ENCODE measurements at places on chromosomes 6 and 20.
A peak's percentile ranks its signal among the peaks of the same experiment; 100 is the strongest.

DNA sequence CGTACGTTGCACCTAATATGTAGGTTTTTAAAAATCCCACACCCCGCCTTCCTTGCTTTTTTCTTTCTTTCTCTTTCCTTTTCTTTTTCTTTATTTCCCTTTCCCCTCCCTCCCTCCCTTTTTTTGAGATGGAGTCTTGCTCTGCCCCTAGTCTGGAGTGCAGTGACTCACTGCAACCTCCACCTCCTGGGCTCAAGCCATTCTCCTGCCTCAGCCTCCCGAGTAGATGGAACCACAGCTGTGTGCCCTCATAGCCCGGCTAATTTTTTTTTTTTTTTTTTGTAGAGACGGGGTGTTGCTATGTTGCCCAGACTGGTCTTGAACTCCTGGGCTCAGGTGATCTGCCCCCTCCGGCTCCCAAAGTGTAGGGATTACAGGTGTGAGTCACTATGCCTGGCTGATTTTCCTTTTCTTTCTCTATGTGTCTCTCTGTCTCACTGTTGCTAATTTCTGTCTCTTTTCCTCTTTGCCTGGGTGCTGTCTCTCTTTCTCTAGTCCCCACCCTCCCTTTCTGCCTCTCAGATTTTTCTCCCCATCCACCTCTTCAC lies 61.2 kb downstream of the SRC start:
- DNase-seq, result no peak

- DNase-seq, result no peak
These were observed 2.4 kb downstream of the SLC29A1 start for GRCh38 chr6:44225579-44226325.

- no peak for DNase-seq
These were observed 30.8 kb downstream of the SLC2A10 start for GRCh38 chr20:46740214-46740609.

- peak; percentile 7 for DNase-seq
These were observed 1.9 kb upstream of the ULBP1 start for GRCh38 chr6:149961728-149962425.

- DNase-seq, result no peak
These were observed 40.6 kb upstream of the RSPO3 start for GRCh38 chr6:127077886-127078285.

DNA sequence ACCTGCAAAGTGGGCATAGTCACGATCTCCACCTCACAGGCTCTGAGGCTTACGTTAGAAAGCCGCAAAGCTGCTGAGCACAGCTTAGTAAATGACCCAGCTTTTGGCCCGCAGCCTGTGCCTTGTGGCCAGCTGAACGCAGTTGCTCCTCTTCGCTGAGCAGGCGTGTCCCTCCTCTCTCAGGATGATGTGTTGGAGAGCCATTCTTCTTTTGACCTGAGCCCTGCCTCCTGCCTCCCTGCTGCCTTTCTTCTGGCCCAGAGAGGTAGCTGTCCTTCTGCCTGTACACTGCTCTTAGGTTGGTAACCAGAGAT lies 47.6 kb upstream of the MYL9 start:
- DNase-seq, result peak; percentile 66

- DNase-seq, result no peak
These were observed 50.5 kb downstream of the ZNF831 start for GRCh38 chr20:59214073-59214472.

DNA sequence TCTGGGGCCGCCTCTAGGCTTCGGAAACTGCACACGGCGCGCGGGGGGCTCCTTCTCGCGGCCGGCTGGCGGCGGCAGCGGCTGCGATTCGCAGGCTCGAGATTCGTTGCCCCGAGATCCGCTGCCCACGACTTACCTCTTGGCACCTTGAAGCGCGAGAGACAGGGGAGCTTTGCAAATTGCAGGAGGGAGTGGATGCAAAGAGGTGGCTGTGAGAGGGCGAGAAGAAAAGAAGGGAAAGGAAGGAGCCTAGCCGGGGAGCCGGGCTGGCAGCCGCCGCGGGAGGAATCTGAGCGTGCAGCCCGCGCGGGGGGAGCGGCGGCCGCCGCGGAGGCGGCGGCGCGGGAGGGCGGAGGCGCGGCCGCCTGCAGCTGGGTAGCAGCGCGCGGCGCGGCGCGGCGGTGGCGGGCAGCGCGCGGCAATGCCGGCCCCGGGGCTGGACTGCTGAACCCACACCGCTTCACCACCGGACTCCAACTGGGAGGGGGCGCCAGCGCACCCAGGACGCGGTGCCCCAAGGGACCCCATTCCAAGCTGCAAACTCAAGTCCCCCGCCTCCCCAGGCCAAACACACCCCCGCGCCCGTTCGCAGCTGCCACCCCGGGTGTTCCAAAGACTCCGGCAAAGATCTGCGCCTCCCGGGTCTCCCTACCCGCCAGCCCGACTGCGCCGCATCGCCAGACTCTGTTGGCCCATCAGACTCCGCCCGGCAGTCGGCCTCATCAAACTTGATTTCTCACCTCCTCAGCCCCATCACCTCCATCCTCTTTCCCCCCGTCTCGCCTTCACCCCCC lies 44.2 kb upstream of the SUPT3H start:
- no peak for DNase-seq

DNA sequence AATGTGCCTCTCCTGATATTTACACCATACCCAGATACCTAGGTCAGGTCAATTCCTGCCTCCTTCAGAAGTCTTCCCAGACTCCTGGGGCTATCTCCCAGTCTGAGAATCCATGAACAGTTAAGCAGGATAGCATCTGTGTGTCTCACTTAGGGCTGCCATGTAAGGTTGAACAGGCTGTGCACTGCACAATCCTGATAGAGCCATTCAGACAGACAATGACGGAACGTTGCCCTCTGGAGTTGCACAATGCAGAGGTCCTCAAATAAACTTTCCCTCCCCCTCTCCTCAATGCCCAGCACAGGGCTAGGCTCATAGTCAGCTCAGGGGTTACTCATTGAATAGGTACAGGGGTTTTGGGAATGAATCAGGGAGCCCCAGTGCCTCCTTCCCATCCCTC lies 89.7 kb downstream of the CD40 start:
- no peak for DNase-seq

- DNase-seq, result peak; percentile 15
These were observed 4.8 kb downstream of the LBP start for GRCh38 chr20:38350879-38351775.

DNA sequence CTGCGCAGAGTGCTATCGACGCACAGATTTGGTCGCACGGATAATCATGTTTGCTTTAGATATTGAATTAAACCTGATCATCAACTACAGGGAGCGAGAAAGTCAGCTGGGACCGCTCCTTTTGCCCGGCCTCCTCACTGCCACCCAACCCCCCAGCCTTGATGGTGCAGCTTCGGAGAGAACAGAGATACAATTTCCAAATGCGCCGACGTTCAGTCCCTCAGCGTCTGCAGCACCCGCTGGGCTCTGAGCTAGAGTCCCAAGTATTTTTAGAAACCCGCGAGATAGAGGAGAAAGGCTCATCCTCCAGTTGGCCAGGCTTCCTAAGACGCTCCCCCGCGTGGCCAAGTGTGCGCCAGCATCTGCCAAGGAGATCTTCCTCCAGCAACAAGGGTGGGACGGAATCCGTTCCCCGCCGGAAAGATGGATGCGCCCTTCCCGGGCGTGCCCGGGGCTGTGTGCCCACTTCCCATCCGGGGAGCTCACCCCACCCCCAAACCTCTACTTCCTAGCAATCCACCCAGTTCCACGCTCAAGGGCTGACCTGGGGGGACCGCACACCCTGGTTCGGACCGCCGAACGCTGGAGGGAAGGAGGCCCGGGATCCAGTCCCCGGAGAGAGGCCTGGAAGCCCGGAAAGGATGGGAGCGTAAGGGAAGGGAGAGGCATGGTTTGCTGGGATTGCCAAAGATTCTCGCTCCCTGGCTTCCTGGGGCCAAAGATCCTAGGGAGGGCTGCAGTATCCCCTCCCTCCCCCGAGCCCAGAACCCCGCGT lies 4.1 kb downstream of the NKX2-2 start:
- no peak for DNase-seq

- DNase-seq, result no peak
These were observed 110.3 kb upstream of the EYA4 start for GRCh38 chr6:133130863-133131262.

- DNase-seq, result peak; percentile 19
These were observed 6.5 kb downstream of the PPP1R18 start for GRCh38 chr6:30679765-30680535.

DNA sequence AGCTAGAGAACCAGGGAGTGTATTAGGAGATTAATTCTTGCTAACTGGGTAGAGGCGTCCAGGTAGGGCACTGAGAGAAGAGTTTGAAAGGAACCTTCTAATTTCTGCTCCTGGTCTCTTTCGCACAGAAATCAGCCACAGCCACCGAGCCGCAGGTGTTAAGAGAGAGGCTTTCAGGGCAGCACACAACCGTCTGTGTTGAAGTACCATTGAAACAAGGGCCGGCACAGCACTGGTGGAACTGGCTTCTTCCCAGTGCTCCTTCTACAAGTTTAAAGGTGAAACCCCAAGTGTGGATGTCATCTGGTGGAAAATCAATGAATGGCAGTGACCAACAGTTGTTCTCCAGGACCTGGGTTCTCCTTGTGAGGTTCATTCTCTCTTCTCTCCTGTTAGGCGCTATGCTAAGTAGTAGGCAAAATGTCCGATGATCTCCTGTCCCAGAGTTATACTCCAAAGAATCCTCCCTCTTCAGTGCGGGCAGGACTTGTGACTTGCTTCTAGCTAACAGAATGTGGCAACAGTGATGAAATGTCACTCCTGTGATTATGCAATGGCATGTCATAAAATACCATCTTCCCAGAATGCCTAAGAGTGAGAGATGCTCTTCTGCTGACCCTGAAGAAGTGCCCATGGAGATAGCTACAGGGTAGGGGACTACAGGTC lies 15.0 kb upstream of the RIN2 start:
- no peak for DNase-seq

DNA sequence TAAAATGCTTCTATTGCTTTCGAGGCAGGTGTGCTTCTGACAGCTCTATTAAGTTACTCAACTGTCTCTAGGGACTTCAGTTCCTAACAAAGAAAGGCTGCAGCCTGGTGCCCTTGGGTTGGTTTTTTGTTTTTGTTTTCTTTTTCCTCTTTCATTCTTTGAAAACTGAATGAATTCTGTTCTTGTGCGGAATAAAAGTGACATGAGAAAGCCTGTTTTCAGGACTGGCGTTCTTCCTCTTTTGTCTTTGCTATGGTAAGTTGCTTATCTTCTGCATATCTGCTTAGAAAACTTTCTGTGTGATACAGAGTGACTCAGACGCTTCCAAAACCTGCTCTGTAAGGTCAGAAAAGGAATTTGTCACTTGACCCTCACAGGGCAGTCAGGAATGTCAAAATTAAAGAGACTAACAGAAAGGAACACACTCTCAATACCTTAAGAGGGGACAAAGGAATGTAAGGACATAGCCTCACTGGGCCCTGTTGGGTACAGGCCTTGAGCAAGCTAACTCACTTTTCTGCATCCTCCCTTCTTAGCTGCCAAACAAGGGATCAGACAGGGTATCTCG lies 56.2 kb upstream of the NHSL1 start:
- DNase-seq, result no peak

DNA sequence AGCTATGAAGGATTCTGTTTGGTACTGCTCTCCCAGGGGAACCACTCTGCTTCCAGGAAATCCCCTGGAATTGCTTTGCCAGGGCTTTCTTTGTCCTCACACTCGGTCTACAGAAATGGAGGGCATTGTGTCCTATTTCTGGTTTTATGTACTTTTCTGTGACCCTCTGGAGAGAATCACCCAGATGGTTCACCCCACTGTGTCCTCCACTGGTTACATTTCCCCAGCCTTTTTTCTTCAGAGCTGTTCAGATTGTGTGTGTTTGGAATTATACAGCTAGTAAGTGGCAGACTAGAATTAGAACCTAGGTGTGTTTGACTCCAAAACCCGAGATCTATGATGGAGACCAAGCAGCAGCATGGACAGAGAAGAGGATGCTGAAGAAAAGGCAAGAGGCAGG lies 80.8 kb downstream of the CD164 start:
- peak; percentile 51 for DNase-seq

DNA sequence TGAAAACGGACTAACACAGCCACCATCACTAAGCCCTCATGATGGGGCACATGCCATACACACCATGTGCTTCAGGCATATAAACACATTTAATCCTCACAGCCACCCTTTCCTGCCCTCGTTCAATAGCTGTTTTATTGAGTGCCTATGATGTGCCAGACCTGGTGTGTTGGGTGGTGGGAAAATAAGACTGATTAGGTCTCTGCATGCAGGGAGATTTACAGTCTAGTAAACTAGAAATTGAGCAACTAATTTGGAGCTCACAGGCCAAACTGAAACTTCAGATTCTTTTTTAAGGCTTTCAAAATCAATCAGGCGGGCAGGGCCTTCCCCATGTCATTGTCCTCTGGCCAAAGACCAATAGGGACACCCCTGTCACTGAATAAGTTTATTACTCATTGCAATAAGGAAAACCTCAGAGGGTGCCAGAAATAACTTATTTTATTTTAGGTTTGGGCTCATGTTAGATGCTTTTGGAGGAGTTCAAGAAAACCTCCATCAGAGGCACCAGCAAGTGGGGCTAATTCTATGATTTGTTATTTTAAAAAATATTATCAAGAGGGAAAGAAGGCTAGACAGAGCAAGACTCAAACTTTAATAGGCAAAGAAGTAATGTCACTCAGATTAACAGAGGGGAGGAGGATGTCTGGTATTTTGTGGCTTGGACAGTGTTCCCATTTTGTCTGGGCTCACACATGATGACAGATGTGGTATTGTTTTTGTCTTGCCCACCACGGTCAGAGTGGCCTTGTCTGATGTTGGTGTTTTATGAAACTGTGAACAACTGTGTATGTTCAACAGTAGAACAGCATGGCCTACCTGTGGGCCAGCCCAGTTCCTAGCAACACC lies 12.0 kb downstream of the ZFP64 start:
- DNase-seq, result no peak

DNA sequence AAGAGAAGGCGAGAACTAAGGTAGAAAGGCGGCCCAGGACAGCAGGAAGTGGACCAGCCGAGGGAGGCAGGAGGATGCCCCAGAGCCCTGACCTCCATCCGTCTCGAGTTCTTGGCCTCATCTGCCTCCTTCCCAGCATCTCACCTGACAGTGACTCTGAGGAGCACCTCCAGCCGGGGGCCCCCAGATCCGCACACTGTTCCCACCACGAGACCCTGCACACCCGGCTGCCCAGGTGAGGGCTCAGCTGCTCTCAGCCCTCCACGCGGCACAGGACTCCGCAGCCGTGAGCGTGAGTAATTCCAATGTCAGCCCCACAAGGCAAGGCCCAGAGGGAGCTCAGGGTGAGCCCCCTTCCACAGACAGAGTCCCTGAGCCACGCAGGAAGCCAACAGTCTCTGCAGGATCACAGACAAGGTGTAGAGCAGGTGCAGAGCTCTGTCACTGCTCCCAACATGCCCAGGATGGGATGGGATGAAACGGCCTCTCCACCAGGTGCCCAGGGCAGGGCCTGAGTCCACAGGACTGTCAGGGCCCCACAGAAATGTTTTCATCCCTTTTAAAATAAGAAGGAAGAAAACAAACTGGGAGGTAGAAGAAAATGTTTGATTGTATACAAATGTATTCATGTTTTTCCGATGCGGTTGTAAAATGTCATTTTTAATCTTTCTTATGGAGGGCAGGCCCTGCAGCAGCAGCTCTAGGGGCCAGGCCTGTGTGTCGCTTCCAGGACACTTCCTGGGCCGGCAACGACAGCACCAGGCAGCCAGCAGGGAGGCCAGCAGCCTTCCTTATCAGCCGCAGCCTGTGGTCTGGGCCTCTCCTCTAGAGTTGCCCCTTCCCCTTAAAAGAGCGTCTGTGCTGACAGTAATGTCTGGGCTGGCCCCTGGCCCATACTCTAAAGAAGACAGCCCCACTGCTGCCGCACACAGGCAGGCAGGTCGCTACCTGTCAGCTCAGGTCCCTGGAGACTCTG lies 66.9 kb downstream of the DLL1 start:
- DNase-seq, result no peak

GRCh38 chr6:31776485-31776988 lies 591 bp downstream of the VWA7 start:
- peak; percentile 44 for DNase-seq
